ENCODE measurements at places on chromosomes 6 and 20.

DNA sequence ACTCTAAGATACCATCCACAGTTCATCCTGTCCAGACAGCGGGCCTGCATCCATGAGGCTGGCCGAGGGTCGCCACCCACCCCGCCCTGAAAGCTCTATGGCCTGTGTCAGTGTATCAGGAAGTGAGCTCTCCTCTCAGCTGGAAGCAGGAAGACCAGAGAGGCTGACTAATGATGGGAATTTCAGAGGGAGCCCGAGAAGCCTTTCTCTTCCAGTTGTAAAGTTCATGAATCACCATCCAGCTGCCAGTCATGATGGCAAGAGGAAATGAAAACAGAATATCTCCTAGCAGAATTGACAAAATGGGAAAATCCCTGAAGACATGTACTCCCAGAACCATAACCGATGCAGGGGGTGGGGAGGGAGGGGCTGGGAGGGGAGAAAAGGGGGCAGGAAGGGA, 109.6 kb upstream of the RPS6KA2 start:
- no peak for DNase-seq

DNA sequence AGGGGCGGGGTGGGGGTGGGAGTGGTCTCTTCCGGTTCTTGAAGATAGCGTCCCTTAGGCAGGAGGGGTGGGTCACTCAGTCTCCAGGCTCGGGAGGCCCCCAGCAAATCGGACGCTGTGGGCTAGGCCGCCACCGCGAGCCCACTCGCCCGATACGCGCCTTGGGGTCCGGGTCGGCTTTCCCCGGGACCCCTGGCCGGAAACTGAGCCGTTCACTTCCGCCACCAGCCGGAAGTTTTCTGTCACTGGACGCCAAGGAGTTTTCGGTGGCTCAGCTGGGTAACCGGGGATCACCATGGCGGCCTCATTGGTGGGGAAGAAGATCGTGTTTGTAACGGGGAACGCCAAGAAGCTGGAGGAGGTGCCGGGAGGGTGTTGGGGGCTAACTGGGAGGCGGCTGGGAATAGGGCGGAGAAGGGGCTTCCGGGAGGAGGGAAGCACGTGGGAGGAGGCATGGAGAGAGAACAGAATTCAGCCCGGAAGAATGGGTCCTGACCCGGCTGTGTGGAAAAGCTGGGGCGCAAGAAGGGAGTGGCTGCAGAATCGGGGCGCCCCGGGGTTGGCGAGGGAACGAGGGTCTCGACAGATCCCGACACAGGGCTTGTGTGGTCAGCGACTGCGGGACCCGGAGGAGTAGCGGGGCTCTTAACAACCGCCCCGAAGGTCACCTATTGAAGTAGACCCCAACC, at the start of gene ITPA:
Gene ITPA, plus strand, starts transcription at position 242 of the 689 bp plus-strand sequence. Its CDS starts 54 bp downstream, at position 296.
- peak; percentile 45 for DNase-seq

DNA sequence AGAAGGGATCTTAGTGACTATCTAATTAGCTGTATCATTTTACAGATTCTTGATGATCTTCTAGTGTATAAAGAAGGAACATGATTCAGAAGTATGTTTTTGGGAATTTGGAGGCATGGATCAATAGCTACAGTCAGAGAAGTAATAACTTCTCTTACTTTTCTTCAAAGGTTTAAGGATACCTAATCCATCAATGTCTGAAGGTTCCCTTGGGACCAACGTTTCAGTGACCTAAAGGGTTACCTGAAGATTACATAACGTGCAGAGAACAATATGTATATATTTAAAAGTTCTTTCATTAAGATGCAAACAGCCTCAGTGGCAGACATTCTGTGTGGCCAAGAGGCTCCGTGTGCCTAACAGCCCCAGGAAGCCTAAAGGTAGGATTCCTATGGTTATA, 3.2 kb downstream of the HDAC2 start:
- no peak for DNase-seq

- peak; percentile 27 for DNase-seq
These were observed 125.2 kb upstream of the RALGAPA2 start for GRCh38 chr20:20837574-20838021.

DNA sequence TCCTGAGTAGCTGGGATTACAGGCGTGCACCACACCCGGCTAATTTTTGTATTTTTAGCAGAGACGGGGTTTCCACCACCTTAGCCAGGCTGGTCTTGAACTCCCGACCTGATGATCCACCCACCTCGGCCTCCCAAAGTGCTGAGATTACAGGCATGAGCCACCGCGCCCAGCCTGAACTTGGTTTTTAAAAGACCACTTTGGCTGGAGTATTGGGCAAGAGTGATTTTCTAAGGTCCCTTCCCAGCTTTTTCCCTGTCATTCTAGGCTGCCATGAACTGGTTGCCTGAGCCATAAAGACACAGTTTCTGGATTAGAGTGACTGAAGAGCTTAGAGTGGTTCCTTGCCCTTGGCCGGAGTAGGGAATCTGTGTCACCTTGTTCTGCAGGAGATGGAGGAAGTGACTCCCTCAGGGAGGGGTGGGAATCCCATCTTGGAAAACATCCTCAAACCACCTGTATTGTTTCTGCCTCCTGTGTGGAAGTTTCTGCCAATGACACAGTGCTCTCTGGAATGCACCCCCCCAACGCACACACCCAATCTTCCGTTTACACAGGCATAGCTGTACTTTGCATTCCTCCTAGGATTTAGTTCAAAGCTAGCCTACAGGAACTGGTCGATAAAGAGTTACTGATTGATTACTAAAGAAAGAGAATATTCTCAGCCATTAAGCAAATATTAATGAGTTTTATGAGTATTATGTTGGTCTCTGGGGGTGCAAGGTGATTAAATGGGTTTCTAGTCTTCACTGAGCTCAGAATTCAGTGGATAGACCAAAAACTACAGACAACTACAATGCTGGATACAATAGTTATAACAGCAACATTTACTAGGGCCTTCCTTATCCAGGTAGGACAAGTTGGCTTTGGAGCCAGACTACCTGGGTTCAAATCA, 18.2 kb downstream of the BCL2L1 start:
- DNase-seq: no peak

DNA sequence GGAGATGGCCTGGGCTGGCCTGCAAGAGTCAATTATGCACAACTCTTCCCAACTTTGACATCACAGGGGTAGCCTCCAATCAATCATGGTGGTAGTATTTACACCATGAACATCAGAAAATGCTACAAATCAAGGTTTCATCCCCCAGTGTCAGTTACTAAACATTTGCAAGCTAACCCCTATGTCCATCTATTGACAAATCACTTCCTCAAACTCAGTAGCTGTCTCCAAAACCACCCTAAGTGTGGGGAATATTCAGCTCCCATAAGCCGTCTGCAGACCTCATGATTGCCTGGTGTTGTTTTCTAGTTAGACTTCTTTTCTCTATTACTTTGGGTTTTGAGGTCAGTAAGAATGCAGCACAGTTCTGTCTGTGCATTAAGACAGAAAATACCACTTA, 200.8 kb upstream of the RIN2 start:
- no peak for DNase-seq

GRCh38 chr6:97925504-97925903, 642.5 kb upstream of the MMS22L start:
- DNase-seq: no peak

DNA sequence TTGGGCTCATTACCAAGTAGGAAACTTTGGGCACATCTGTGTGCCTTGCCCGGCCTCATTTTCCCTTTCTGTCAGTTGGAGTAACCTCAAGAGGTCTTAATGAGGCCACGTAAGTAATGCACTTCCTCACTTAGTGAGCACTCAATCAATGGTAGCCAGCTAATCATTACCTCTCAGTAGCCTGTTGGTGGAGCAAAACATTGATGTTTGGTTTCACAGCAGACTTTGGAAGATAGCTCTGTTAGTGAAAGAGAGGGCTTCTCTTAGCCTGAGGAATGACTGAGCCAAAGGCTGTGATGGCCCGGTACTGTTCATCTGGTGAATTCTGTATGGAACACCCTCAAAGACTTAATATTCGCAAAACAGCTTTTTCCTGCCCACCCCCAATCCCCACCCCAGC, 55.9 kb upstream of the ID4 start:
- no peak for DNase-seq

- DNase-seq: no peak
These were observed 14.3 kb upstream of the MYT1 start for GRCh38 chr20:64149809-64150560.

DNA sequence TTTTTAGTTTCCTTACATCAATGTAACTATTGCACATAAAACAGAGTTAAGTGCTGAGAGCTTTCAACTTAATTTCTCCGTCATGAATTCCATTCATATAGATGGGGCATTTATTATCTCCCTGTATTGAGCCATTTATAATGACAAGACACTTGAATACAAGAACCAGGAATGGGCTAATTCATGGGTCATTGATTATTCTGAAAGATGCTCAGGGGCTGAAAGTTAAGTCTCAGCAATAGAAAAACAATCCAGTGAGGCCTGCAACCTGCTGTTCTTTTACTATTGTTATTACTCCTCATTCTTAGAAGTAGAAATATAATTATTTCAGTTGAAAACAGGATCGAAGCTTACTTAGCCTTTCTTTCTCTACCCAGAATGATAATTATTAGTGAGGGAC, 307.7 kb downstream of the MMUT start:
- no peak for DNase-seq

GRCh38 chr6:44696686-44697085, 309.2 kb downstream of the CDC5L start:
- DNase-seq: no peak

GRCh38 chr20:1526896-1527295, 30.6 kb downstream of the SIRPD start:
- DNase-seq: no peak

GRCh38 chr6:143060806-143061596, at the start of gene AIG1:
Gene AIG1, plus strand, starts transcription at chr6:143060889. Its CDS starts 37 bp downstream, at chr6:143060926.
- no peak for DNase-seq

- no peak for DNase-seq
These were observed 13.1 kb upstream of the RAET1L start for GRCh38 chr6:150038202-150039062.

- no peak for DNase-seq
These were observed 70.9 kb downstream of the SNX5 start for GRCh38 chr20:17897566-17898307.

DNA sequence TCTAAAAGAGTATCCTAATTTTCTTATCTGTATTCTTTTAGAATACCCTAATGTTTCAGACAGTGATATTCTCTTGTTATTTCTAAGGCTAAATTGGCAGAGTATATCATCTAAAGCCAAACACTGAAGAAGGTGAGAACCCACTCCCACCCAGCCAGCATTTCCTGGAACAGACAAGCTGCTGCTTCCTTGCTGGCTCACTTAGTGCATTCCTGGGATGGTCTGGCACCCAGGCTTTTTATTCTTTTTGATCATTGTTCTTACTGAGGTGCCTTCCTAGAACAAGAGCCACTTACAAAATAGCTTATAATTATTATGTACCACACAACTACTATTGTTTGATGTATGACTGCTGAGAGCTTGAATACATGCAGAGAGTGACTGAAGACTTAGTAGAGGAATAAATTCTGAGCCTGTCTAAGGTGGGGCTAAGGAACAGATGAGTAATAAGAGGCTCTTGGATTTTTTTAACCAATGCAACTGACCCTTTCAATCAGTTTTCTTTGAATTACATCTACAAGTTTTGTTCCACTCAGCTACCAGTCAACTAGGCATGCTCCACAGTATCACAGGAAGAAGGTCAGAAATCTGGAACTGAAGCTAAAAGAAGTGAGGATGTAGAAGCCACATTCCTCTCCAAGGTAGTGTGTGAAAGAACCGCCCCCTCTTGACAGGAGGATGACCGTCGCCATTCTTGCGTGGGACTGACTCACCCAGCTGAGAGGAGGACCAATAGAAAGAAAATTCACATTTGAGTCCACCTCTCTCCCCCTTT, 30.1 kb downstream of the PRPH2 start:
- DNase-seq: no peak

GRCh38 chr6:168355716-168356522, 36.3 kb upstream of the DACT2 start:
- no peak for DNase-seq

DNA sequence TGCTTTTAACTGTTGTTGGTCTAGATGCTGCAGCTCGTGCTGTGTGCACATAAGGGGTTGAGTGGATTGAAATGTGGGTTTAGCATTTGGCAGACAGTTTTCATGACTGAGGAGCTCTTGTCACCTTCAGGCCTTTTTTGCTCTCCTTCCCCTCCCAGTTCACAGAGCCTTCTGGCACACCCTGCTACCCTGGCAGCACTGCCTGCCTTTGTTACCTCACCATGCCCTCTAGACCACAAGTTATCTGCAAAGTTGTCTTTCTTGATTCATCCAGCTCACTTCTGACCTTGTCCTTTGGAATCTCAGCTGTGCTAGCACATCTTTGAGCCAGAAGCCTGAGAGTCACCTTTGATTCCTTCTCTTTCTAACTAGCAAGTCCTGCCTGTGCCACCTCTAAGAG, 348.9 kb upstream of the ZFP64 start:
- no peak for DNase-seq

GRCh38 chr20:11922561-11922960, 4.9 kb downstream of the BTBD3 start:
- no peak for DNase-seq

GRCh38 chr20:37245216-37246150, 16.1 kb downstream of the GHRH start:
- no peak for DNase-seq

- no peak for DNase-seq
These were observed 29.6 kb downstream of the CRYBG1 start for GRCh38 chr6:106390088-106390487.

DNA sequence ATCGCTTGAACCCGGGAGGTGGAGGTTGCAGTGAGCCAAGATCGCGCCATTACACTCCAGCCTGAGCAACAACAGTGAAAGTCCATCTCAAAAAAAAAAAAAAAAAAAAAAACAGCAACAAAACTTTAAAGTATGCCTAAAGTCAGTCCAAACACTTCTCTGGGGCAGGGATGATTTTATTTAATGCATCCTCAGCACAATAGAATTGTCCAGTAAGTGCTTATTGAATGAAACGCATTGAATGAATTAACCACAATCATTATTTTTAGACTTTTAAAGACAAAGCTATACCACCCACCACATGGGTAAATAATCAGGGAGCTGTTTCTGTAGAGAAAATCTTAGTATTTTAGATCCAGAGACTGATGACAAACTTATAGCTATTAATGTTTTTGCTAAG, 16.6 kb upstream of the CTAGE9 start:
- DNase-seq: no peak

GRCh38 chr6:3540253-3540820, 83.5 kb upstream of the SLC22A23 start:
- no peak for DNase-seq
